Activated T-helper 17 cell treated with anti-CD3 and anti-CD28 coated beads, Interleukin-2, amount 50 U/mL, for 72 hours (primary cell): ENCODE measurements at places on chromosomes 5 and 9. TPM values are rescaled to one million over a fixed set of nuclear protein-coding genes. Genes with fewer than 3 reads are reported as not detected.

DNA sequence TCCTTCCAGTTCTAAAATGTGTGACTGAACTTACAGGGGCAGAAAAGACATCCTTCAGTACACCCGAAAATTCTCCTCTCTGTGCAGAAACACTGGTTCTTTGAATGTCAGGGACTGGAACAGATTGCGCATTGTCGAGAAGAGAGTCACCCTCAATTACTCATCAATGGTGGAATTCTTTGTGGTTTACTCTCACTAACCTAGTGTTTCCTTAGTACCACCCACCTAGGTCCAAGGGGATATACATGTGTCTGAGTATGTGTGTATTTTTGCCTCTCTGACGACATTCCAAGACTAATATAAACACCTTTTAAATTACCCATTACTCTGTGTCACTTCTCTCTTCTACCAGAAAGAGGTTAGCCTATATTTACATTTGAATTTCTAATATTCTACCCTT is 660.8 kb downstream of the TLE1 start:
- ATAC-seq = no peak

- ATAC-seq = no peak
Observed at GRCh38 chr9:123948286-123948685, 18.4 kb upstream of the DENND1A start.

DNA sequence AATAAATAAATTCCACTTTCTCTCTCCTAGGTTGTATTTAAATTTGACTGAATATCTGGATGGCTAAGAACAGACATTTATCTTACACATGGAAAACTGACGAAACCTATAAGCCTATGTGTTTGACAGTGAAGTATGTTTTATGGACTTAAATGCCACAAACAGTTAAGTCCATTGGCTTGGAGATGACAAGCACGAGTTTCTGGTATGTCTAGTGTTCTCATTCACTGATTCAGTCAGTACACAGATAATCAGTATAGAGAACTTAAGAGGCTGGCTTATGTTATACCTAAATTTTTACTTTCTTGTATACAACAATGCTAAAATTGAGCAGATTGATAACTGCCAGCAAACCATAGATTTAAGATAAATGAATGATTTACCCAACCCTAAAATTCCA is 38.9 kb downstream of the SNAPC3 start:
- ATAC-seq = no peak

DNA sequence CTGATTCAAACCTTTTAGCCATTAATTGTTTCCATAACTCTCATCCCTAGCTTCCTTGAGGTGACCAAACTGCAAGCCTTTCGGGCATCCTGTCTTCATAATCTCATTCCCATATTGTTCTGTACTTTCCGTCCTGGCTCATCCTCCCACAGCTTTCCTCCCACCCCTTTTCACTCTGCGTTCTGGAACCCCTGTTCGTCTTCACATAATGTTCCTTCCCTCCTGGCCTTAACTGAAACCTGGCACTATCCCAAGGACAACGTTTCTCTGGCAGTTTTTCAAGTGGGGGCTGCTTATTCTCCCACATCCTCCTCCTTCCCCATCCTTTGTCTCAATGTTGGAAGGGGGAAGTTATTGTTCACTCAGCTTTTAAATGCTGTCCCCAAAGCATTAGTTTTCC is 1.5 kb downstream of the ZNF189 start:
- ATAC-seq = no peak

GRCh38 chr5:118397236-118397635 is 591.1 kb downstream of the DTWD2 start:
- ATAC-seq = no peak

DNA sequence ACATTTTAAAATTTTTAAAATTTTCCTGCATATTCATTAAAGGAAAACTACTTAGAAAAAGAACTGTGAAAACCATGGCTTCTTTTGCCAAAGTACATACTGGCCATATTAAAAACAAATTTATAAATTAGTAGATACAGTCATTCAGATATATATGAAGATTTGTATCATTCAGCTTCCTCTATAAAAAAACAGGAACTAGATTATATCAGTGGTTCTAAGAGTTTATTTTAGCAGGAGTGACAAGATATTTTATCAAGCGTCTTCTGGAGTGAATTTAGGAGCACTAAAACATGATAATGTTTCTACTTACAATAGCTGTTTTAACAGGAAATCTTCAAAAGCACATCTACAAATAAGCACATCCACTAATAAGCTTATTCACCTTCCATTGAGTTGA is 171.4 kb downstream of the RAPGEF6 start:
- ATAC-seq = no peak

- ATAC-seq = peak; percentile 68
Observed at GRCh38 chr9:104984542-104984941, 56.6 kb upstream of the ABCA1 start.

DNA sequence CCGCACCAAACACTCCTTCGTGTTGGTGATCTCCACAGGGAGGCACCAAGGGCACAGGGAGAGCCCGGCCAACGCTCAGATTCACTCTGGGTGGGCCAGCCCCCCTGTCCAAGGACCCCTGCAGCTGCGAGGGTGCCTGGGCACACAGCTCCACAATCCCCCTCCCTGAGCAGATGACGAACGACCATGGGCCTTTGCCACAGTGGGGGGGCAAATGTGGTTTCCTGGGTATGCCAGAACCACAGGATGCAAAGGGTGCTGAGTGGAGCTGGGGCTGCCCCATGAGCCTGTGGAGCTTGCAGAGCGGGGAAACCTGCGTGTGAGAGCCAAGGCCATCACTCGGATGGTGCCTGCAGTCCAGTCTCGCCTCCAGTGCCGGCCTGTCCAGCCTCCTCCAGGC is 31.0 kb downstream of the LPCAT1 start:
- no peak for ATAC-seq

DNA sequence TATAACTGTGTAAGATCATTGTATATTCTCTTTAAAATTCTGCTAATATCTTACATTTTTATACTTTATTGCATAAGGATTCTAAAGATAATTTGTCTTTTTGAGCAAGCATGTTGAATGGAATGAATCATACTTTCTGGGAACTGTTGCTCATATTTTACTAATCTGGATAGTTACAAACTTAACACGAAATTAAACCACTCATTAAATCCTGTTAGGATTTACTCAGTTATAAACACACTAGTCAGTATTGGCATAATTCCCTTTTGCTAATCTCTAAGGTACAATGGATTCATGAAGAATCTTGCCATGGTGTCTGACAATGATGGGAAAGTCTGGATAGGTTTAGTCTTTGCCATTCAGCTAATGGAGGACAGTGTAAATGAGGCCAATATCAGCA is 338.1 kb upstream of the SMC2 start:
- ATAC-seq = no peak

GRCh38 chr9:19457693-19458009 is 48.8 kb downstream of the ACER2 start:
- peak; percentile 19 for ATAC-seq

- ATAC-seq = no peak
Observed at GRCh38 chr9:134886413-134886913, 5.9 kb downstream of the FCN2 start.

GRCh38 chr5:144503123-144503522 is 332.4 kb downstream of the KCTD16 start:
- no peak for ATAC-seq

DNA sequence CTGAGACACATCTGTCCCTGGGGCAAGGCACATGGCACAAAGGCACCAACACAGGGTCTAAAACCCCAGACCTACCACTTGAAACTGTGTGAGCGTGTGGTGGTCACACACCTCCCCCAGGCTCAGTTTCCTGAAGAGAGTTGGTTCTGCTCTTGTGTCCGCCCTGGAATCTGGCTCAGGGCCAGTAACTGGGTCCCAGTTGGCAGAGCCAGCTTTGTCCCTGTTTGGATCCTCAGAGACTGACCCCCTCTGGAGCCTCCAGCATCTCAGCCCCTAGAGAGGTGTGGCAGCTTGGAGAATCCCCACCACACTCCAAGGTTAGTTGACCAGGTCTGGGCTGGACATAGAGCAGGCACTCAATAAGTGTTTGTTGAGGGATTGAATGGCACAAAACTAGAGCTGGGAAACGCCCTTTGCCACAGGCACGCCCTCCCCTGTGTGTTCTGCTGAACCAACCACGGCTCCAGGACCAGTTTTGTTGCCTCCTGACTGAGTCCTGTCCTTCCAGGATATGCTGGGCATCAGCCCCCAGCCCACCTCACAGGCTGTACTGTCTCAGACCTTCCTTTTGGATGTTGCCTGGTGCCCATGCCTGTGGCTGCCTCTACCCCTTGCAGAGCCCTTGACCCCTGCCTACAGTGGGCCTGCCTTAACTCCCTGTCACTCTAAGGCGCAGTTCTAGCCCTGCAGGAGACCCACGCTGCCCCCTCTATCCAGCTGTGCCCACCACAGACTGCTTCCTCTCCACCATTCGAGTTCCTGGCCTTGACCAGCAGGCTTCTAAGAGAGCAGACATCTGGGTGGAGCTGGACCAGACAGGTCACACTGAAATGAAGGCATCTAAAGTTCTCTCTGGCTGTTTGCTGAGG is 3.8 kb upstream of the PDLIM4 start:
- no peak for ATAC-seq

The AGGF1 gene
- total RNA-seq = 24.4 TPM

The C7 gene
- total RNA-seq = not detected

The GDF9 gene
- total RNA-seq = 0.69 TPM

The IRF1 gene
- 125 TPM for total RNA-seq

The FST gene
- not detected for total RNA-seq

The QRFP gene
- total RNA-seq = not detected

The PCDHA5 gene
- total RNA-seq = not detected

The ANKRD18A gene
- 16.0 TPM for total RNA-seq

The SLC46A2 gene
- not detected for total RNA-seq
